ENCODE measurements at places on chromosomes 13 and 19.

- DNase-seq: no peak
These were observed 45.1 kb downstream of the TMEM255B start for GRCh38 chr13:113804017-113804702.

DNA sequence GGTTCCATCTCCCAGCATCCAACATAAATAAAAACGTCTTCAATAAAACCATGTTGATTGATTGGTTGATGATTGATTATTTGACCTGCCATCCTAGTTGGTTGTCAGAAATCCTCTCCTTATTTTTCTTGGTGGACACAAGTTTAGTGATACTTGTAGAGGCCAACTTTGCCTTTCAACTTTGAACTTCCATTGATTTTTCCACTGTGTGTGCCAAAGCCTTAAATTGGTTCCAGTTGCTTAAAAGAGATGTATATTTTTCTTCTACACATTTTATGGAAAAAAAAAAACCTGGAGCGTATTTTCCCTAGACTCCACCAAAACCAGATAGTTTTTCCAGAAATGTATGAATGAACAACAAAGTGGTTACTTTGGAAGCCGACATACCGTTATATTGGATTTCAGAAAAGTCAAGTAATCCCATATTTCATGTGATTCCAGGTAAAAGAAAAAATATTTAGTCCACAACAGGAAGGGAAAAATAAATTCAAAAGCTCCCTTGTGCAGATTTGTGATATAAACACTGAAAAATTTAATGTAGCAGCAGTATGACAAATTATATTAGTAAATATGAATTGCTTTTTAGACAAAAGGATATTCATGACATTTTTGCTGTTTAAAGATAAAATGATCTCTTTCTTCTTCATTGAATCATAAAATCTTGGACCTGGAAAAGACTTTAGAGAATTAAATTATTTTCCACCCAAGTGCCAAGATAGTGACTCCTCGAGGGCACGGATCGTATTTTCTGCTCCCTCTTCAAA, 85.2 kb downstream of the MBNL2 start:
- no peak for DNase-seq

DNA sequence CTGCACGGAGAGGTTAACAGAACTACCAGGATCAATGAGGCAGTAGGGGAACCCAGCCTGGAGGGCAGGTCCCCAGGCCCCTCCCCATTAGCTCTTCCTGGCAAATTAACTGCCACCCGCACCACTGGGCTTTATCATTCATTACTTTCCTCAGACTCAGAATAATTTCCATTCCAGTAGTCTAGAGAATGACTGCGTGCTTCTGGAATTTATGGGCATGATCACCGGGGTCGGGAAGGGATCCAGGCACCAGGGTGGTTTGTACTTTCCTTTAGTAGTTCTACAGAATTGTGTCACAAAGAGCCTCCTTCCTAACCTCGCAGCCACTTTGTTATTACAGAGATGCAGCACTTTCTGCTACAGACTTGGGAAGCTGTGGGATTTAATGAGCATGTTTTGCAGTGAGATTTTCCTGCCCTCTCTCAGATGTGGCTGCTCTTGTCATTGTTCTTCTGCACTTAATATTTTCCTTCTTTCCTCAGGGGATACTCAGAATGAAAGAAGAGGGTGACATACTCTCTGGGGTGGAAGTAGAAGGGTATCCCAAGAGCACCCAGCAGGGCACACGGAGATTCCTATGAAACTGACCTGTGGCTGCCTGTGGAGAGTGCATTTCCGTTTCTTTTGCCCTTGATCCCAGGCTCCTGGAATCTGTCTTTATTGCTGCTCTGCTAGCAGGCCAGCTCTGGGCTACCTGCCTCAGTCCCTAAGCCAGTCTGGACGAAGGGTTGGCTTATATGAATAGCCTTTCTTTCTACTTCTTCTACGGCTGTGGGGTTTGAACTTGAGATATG, 285.0 kb upstream of the SLC10A2 start:
- DNase-seq: no peak

GRCh38 chr13:41463838-41464602, 6.7 kb downstream of the RGCC start:
- DNase-seq: no peak

DNA sequence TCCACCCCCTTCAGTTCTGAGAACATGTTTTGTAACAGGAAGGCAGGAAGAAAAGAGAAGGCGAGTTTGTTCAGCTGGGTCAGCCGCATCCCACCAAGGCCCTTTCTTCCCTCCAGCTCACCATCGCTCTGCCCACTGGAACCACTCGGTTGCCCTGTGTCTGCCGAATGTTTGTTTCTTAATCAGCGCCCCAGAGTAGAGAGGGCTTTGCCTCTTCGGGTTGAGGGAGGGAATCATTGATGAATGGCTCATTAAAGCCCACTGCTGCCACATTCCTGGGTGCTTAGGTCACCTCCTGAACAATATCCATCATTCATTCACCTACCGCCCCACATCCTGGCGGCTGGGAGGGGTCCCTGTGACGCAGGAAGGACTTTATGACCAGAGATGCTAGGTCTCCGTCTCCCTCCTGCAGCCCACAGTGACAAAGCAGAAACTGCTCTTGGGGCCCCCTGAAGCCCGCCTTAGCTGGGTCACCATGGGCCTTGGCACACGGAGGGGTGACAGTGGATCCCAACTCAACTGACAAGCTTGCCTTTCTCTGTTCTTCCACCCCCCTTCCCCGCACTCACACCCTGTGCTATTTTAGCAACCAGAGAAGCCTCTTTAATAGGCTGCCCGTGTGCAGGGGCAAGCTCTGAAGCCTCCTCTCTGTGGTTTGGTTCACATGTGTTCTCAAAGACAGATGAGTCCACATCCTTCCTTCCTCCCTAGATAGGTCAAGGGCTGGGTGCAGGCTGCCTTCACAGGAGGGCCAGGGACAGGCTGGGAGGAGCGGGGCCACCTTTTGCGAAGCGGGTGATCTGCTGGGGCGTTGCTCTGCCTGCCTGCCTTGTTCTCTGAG, 46.2 kb downstream of the ACTN4 start:
- DNase-seq: no peak

DNA sequence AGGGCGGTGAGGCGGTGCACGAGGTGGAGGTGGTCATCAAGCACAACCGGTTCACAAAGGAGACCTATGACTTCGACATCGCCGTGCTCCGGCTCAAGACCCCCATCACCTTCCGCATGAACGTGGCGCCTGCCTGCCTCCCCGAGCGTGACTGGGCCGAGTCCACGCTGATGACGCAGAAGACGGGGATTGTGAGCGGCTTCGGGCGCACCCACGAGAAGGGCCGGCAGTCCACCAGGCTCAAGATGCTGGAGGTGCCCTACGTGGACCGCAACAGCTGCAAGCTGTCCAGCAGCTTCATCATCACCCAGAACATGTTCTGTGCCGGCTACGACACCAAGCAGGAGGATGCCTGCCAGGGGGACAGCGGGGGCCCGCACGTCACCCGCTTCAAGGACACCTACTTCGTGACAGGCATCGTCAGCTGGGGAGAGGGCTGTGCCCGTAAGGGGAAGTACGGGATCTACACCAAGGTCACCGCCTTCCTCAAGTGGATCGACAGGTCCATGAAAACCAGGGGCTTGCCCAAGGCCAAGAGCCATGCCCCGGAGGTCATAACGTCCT, 9.4 kb upstream of the PROZ start:
- DNase-seq: no peak

GRCh38 chr13:37602733-37603381, 4.3 kb upstream of the POSTN start:
- no peak for DNase-seq

GRCh38 chr13:38785042-38785441, 98.2 kb downstream of the FREM2 start:
- no peak for DNase-seq

DNA sequence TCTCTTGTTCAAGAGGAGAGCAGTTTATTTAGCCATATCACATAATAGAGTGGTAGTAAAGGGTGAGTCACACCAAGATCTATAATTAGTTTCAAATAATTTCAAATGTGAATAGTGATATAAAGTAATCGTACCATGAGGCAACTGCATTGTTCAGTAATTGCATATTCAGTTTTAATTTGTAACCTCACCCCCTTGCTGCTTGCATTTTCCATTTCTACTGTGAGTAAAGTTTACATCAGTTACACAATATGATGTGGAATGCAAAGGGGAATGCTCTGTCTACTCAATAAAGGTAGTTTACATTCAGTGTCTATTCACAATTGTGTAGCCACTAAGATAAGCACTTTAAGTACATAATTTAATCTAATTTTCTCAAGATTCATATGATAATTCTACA, 1695.7 kb upstream of the SPRY2 start:
- DNase-seq: no peak

- no peak for DNase-seq
These were observed 9.3 kb downstream of the SHKBP1 start for GRCh38 chr19:40585982-40586422.

GRCh38 chr13:65378943-65379519, 1851.1 kb downstream of the PCDH9 start:
- no peak for DNase-seq

DNA sequence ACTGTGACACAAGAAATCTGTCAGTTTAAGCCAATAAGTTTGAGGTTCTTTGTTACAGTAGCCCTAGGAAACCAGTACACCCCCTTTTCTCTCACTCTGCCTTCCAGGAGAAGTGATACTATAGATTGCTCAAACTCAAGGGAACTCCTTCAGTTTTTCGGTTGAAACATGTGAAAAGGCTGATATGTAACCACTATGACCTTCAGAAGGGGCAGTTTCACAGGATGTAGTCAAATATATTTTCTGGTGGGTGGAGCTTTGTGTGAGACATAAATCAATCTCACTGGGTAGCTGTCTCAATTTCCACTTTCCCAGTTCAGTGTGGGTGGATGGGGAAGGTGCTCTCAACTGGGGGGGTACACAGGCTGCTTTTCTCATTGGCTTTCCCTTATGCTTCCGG, 41.7 kb downstream of the HTR2A start:
- DNase-seq: peak; percentile 68

DNA sequence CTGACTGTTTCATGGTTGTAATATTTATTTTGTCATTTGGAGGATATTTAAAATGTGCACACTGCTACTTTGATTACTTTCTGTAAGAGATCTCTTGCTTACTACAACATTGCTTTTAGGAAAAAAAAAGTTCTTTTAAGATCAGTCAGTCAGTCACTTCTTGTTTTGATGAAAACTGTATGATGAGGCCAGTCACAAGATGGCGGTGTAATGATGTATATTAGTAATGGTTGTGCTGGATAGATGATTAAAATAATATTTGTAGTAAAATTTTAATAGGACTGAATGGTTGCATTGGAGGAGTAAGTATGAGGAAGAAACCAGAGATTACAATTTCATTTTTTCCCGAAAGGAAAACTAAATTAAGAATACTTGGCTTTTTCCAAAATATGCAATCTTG, 2411.1 kb downstream of the PCDH9 start:
- no peak for DNase-seq

- peak; percentile 34 for DNase-seq
These were observed 5.3 kb upstream of the ATG4D start for GRCh38 chr19:10538204-10538983.

DNA sequence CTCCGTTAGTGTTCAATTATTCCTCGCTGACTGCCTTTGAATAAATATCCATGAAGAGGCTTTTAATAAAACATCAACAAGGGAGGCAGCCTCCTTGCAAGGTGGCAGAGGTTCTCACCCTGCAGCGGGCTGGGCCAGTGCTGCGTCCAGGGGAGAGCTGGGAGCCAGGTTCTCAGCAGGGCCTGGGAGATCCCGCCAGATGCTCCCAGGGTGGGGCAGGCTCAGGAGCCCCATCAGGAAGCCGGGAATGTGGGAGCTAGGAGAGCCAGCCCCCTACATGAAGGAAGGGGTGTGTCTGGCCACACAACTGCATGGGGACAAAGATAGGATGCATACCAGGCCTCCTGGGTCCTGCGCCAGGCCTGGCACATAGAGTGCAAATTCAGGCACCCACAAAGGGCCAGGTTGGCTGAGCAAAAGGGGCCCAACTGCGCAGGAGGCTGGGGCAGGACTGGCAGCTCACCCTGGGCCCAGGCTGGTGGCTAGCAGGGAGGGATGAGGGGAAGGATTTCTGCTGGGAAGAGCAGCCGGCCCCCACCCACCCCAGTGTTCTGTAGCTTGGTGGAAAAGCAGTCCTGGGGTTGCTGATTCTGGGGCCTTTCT, 22.8 kb downstream of the VSTM2B start:
- DNase-seq: no peak

DNA sequence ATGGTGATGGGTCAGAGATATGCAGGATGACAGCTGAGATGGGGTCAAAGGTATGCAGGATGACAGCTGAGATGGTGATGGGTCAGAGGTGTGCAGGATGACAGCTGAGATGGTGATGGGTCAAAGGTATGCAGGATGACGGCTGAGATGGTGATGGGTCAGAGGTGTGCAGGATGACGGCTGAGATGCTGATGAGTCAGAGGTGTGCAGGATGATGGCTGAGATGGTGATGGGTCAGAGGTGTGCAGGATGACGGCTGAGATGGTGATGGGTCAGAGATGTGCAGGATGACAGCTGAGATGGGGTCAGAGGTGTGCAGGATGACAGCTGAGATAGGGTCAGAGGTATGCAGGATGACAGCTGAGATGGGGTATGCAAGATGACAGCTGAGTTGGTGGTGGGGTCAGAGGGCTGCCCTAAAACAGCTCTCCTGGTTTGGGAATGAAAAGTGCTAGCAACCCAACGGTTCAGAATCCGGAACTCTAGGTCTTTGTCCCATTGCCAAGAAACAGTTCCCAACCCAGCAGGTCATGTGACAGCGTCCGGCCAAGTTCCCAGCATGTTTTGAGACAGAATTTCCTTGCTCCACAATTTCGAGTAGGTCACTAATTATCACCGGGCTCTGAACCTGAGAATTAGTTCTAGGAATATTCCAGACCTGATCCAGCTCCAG, 3.2 kb downstream of the SELENOW start:
- no peak for DNase-seq

- DNase-seq: no peak
These were observed 24.2 kb downstream of the ZFR2 start for GRCh38 chr19:3844596-3844995.

- DNase-seq: no peak
These were observed 2.4 kb upstream of the NCAN start for GRCh38 chr19:19209372-19209771.

DNA sequence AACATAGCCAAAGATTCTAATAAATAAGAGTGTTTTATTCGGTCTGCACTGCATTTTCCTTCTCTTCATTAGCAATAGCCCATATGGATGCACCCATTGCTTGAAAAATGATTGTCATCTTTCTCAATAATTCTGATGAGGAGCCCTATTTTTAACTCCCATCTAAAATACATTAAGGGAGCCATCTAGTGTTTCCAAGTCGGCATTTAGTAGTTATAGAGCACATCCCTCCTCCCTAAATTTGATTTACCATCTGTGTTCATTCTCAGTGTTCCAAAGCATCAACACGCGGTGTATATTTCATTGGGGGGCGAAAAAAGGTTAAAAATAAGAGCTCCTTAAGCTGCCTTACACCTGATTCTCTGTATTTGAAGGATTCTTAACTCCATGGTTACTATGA, 119.2 kb upstream of the IPO5 start:
- DNase-seq: no peak

GRCh38 chr19:13506471-13506820, at the start of gene CACNA1A:
TSS of gene CACNA1A (minus strand) at chr19:13506479. CDS start at chr19:13506224, 255 bp downstream.
- no peak for DNase-seq

GRCh38 chr19:835210-835810, 5.5 kb upstream of the PRTN3 start:
- DNase-seq: no peak

GRCh38 chr13:86554066-86554465, 754.8 kb upstream of the SLITRK6 start:
- no peak for DNase-seq

All from inflammatory macrophage treated with lipopolysaccharide for 1 hour (primary cell).